ENCODE measurements at places on chromosomes 11 and 22. TPM values are rescaled to one million over a fixed set of nuclear protein-coding genes. Genes with fewer than 3 reads are reported as not detected.

The PTGDR2 gene
- not detected for polyA plus RNA-seq

The NFAM1 gene
- not detected for polyA plus RNA-seq

The C11orf87 gene
- 0.49 TPM for polyA plus RNA-seq

The CENPM gene
- 15.6 TPM for polyA plus RNA-seq

The GRM5 gene
- not detected for polyA plus RNA-seq

The OR8B3 gene
- polyA plus RNA-seq, result not detected

The POU2AF3 gene
- 0.07 TPM for polyA plus RNA-seq

The MIAT gene
- polyA plus RNA-seq, result 10.4 TPM

The MMP27 gene
- not detected for polyA plus RNA-seq

The GPHA2 gene
- not detected for polyA plus RNA-seq

The PNPLA3 gene
- 3.2 TPM for polyA plus RNA-seq

The GGTLC2 gene
- polyA plus RNA-seq, result not detected

The APOBEC3G gene
- polyA plus RNA-seq, result not detected

The P2RX6 gene
- 7.1 TPM for polyA plus RNA-seq

The RIMBP3B gene
- not detected for polyA plus RNA-seq

The PARVG gene
- 0.05 TPM for polyA plus RNA-seq

The HEPHL1 gene
- polyA plus RNA-seq, result not detected

The TMEM191C gene
- 3.4 TPM for polyA plus RNA-seq

The SERPIND1 gene
- not detected for polyA plus RNA-seq

The SLC7A4 gene
- 0.02 TPM for polyA plus RNA-seq

The VSIG2 gene
- polyA plus RNA-seq, result not detected

The LRRN4CL gene
- 0.08 TPM for polyA plus RNA-seq

The YDJC gene
- 37.4 TPM for polyA plus RNA-seq

The CASP4 gene
- polyA plus RNA-seq, result 13.6 TPM

The CDC45 gene
- 26.4 TPM for polyA plus RNA-seq

The BTG4 gene
- polyA plus RNA-seq, result 0.34 TPM

The TSGA10IP gene
- not detected for polyA plus RNA-seq

The SNX32 gene
- polyA plus RNA-seq, result 0.81 TPM

The UBQLNL gene
- 0.10 TPM for polyA plus RNA-seq

The PHF5A gene
- polyA plus RNA-seq, result 39.6 TPM

The CD3D gene
- 0.44 TPM for polyA plus RNA-seq

The LGR4 gene
- 4.6 TPM for polyA plus RNA-seq

The RNF215 gene
- 28.6 TPM for polyA plus RNA-seq

The CDCA5 gene
- polyA plus RNA-seq, result 16.3 TPM

The DLG2 gene
- 0.21 TPM for polyA plus RNA-seq

Data from SK-N-SH (cell line).